ENCODE measurements at places on chromosomes 2 and 18.
A peak's percentile ranks its signal among the peaks of the same experiment; 100 is the strongest.

- no peak for DNase-seq
Measured at GRCh38 chr2:215439404-215439803, 3.5 kb upstream of the FN1 start.

DNA sequence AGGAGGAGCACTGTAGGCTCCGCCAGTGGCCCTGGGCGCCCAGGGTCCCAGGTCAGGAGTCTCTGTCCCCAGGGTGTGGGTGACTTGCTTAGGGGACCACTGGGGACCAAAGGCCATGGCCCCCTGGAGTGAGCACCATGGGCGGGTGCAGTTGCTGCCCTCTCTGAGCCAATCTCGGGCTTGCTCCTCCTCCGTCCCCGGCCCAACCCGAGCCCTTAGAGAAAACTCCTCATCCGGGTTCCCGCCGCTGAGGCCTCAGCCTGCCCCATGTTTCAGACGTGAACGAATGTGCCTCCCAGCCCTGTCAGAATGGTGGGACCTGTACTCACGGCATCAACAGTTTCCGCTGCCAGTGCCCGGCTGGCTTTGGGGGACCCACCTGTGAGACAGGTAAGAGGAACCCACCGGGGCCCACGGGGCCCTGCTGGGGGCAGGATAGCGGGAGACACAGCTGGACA lies 38.6 kb downstream of the SNED1 start:
- DNase-seq = no peak

GRCh38 chr18:76483780-76484179 lies 11.3 kb downstream of the ZNF516 start:
- no peak for DNase-seq

DNA sequence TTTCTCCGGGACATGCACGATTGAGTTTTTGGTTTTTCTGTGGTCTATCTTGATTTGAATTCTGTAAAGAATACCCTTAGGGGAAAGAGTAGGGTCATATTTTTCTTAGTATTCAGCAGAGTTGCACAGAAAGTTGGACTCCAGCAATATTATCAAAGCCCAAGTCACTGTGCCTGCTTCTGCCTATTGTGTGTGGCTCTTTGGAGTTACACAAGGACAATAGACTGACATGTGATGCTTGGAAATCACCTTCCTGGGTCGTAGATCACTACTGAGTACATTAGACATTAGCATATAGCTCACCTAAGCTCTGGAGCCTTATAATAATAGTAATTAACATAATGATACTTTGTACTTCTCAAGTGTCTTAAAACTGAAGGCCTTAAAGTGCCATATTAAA lies 238.8 kb upstream of the FOSL2 start:
- no peak for DNase-seq

GRCh38 chr2:229098801-229099200 lies 172.3 kb downstream of the PID1 start:
- no peak for DNase-seq

DNA sequence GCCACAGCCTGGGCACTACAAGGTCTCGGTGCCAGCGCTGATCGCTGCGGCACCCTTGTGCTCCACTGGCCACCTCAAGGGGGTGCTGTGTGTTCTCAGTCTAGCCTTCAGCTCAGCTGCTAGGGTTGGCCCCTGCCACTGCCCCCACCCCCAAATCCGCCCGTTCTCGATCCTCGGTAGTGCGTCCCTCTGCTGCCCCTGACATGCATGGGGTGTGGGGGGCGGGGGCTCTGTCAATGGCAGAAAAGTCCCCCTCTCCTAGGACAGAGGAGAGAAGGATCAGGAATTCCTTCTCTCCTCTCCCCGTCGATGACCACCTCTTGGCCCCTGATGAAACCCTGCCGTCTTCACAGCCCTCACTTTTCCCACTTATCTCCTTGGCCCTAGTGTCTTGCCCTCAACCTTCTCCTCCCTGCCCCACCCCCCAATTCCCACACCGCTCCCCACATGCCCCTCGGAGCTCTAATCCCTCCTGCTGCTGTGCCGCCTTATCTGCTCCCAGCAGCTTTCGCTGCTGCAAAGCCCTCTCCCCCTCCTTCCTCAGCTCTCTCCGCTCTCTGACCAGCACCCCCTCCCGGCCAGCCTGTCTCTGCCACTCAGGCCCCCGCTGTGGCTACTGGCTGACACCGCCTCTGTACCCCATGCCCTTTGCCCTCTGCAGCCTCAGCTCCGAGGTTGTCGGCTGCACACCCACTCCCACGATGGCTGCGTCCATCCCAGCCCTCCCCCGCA lies 4.3 kb upstream of the ASIC4 start:
- peak; percentile 51 for DNase-seq

GRCh38 chr2:191574232-191574631 lies 103.7 kb upstream of the NABP1 start:
- DNase-seq = no peak

- no peak for DNase-seq
Measured at GRCh38 chr2:21041943-21042707, 1.7 kb downstream of the APOB start.

Data from HL-60 (cell line).